ENCODE measurements at places on chromosomes 1 and 21.

DNA sequence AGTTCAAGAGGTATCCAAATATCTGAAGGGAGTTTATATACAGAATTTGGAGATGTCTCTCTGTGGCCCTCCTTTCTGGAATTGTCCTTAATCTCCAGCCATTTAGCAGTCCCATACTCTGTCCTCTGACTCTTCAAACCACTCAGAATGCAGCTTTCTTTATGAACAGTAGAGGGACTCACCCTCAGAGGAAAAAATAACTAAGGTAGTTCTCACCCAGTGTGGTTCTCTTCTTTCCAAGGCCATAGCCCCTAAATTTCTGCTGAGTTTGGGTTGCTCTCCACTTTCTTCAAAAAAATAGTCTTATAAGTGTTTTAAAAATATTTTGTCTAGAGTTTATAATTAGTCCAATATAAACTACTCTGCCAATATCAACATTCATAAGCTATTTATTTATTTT lies 369.7 kb downstream of the MATN1 start:
- no peak for DNase-seq

DNA sequence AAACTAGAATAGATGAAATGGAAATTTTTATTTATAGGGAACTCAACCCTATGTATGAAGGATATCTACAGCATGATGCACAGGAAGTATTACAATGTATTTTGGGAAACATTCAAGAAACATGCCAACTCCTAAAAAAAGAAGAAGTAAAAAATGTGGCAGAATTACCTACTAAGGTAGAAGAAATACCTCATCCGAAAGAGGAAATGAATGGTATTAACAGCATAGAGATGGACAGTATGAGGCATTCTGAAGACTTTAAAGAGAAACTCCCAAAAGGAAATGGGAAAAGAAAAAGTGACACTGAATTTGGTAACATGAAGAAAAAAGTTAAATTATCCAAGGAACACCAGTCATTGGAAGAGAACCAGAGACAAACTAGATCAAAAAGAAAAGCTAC lies 7.9 kb downstream of the USP1 start:
- no peak for DNase-seq

DNA sequence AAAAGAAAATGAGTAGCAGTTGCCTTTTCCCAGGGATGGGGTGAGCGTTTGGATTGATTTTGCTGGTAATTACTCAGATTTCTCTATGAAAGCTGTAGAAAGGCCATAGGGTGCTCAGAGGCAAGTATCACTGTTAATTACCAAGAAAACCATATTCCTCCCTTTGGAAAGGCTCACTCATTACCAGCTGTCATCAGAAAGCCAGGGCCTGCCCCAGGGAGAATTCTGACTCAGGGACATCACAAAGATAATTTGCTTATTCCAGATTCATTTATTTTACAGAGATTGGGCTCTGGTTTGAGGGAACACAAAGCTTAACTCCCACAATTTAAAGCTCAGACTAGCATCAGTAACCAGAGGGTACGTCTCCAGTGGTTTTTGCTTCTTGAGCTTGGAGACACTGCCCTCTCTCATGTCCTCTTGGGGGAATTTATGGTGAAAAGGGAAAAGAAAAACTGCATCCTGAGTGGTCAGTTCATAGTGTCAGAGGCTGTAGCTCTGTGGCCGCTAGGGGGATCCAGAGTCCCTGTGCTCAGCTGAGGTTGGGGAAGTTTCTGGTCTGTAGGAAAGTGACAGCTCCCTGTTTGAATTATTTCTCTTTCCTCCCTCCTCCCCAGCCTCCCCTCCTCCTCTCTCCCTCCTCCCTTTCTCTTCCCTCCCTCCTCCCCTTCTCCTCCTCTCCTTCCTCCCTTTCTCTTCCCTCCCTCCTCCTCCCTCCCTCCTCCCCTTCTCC lies 204.3 kb downstream of the KCNJ6 start:
- no peak for DNase-seq

- DNase-seq, result peak; percentile 21
Measured at GRCh38 chr1:9413071-9413876, 120.6 kb downstream of the SPSB1 start.

- no peak for DNase-seq
Measured at GRCh38 chr1:1207571-1207892, 1.1 kb upstream of the TNFRSF18 start.

GRCh38 chr21:16968436-16968835 lies 544.4 kb upstream of the CXADR start:
- no peak for DNase-seq

- no peak for DNase-seq
Measured at GRCh38 chr1:29896791-29897714, 660.7 kb downstream of the PTPRU start.

GRCh38 chr1:101444873-101445618 lies 208.2 kb downstream of the S1PR1 start:
- no peak for DNase-seq

- no peak for DNase-seq
Measured at GRCh38 chr1:115826628-115827027, 14.3 kb downstream of the NHLH2 start.

DNA sequence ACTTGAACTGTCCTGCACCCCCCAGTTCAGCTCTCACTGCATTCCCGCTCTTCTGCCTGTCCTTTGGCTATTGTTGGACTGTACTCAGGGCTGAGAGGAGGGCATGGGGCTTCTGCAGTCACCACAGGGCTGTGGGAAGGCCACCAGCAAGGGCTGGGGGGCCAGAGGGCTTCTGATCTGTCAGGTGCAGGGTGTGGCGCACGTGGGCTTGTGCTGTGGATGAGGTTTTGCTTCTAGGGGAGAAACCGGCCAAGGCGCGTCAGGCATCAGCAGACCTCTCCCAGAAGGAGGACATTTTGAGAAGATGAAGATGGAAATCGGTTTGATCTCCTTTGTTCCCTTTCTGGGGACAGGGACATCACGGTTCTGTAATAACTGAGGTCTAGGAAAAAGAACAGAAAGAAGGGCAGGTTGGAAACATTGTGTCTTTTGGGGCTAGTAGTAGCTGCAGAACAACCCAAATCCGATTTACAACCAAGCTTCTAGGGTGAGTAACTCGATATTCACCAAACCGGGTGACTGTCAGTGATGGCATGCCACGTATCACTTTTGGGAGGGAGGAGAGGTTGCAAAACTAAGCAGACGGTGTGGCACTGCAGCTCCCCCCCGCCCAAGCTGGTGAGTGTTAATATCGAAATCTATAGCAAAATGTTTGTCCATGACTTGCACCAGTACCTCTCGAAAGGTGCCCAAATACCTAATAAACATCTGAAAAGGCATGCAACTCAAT lies 40.9 kb downstream of the AGPAT3 start:
- no peak for DNase-seq

- no peak for DNase-seq
Measured at GRCh38 chr1:212606395-212607205, 2.0 kb upstream of the ATF3 start.

GRCh38 chr1:197666769-197667285 lies 108.5 kb downstream of the DENND1B start:
- no peak for DNase-seq

- no peak for DNase-seq
Measured at GRCh38 chr1:100995198-100995988, 30.2 kb downstream of the DPH5 start.

DNA sequence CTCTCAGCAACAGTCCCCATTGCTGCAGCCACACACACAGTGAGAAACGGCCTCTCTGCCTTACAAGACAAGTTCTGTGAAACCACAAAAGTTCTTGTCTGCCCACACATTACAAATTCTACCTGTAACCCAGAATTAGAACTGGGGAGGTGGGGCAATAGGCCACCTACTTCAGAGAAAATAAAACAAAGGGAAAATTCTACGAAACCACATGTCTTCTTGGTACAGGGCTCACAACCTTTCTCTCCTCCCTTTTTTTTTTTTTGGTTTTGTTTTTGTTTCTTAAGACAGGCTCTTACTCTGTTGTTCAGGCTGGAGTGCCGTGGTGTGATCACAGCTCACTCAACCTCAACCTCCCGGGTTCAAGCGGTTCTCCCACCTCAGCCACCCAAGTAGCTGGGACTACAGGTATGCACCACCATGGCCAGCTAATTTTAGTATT lies 30.2 kb downstream of the LPAR3 start:
- DNase-seq, result peak; percentile 39

DNA sequence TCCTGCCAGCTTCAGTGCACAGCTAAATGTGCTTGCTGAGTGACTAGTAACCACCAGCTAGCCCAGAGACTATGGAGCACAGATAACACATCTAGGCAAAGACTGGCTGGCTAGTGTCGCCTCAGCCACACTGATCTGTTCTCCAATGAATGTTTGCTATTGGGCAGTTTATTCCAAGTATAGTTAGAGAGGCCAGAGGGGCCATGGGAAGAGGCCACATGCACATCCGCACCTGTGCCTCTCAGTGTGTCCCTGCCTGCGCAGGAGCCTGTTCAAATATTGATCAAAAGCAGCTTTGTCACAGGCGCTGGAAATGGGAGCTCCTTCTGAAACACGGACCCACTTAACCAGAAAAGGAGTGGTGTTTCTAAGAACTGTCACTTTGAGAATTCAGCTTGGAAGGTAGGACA lies 51.3 kb upstream of the ATP1A1 start:
- no peak for DNase-seq

DNA sequence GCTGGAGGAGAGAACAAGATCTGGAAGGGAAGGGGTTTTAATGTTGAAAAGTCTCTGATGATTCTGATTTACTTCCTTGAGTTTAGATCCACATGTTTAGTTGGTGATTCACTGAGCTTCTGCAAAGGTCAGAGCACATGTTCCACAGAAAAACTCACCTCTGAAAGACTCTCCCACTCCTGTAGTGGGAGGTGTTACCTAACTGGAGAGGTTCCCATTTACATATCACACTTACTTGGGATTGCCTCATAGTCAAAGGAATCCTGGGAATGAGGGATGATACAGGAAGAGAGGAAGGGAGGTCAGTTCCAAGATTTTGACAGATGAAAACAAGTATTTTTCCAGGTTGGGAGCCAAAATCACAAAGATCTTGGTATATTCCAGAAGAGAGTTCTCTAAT lies 2.7 kb upstream of the NTNG1 start:
- DNase-seq, result no peak

GRCh38 chr21:35922618-35923017 lies 137.7 kb downstream of the SETD4 start:
- no peak for DNase-seq

GRCh38 chr21:32726839-32727686 lies 750 bp downstream of the SYNJ1 start:
- no peak for DNase-seq

DNA sequence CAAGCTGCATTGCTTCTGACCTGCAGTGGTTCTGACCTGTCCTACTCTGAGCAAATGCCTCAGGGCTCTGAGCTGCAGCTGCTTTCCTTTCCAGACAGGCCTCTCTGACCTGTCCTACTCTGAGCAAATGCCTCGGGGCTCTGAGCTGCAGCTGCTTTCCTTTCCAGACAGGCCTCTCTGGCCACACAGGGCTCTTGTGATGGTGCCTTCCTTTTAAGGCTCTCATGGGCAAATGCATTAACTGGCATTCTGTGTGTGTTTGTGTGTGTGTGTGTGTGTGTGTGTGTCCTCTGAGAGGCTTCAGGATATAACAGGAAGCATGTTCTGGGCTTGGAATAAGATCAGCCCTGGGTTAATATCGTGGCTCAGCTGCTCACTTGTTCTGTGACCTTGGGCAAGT lies 131.3 kb downstream of the NTPCR start:
- DNase-seq, result no peak

GRCh38 chr1:5771788-5772187 lies 220.4 kb downstream of the NPHP4 start:
- DNase-seq, result no peak

GRCh38 chr1:227730630-227731151 lies 4.4 kb downstream of the JMJD4 start:
- DNase-seq, result no peak

DNA sequence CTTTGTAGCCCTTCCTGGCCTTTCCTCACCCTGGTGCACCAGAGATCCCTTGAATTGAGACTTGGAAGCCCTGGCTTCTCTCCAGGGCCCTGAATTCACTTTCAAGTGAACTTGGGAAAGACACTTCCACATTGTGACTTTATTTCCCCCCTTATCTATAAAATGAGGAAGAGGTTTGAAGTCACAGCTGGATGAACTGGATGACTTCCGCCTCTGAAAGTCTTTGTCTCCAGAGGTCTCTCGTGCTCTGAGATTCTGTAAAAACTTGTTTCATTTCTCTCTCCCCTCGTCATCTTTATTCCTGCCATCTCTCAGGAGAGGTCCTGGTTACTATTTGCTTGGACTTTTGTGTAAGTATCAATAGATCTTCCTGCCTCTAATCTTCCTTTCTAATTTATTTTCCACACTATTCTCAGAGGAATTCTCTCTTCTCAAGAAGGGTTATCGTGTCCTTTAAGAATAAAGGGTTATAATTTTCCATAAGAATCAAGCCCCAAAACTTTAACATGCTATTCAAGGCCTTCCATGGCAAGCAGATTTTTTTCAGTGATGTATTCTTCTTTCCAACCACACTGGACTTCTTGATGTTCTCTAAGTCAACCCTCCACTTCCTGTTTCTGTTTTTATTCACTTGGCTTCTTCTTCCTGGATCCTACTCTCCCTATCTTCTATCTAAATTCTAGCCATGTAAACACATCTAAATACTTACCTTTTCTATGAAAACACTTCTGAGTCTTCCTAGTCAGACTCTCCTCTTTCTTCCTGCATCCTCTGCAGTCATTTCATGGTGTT lies 6.5 kb upstream of the RPTN start:
- DNase-seq, result no peak
